ENCODE measurements at places on chromosomes 4 and X.

- no peak overlapping the region for H3K4me3 ChIP-seq
- DNase-seq, result no peak
- H3K36me3 ChIP-seq, result peaks cover 38% of the 10 kb centered on the region
- no peak overlapping the region for H3K27ac ChIP-seq
Observed at GRCh38 chr4:2338754-2339457, 77.0 kb upstream of the MXD4 start.

- no peaks in the 10 kb centered on the region for H3K4me1 ChIP-seq
- no peaks in the 10 kb centered on the region for H3K36me3 ChIP-seq
- no peak for DNase-seq
- no peak overlapping the region for H3K27ac ChIP-seq
- no peak overlapping the region for H3K4me3 ChIP-seq
Observed at GRCh38 chrX:151359931-151360871, 36.8 kb upstream of the VMA21 start.

DNA sequence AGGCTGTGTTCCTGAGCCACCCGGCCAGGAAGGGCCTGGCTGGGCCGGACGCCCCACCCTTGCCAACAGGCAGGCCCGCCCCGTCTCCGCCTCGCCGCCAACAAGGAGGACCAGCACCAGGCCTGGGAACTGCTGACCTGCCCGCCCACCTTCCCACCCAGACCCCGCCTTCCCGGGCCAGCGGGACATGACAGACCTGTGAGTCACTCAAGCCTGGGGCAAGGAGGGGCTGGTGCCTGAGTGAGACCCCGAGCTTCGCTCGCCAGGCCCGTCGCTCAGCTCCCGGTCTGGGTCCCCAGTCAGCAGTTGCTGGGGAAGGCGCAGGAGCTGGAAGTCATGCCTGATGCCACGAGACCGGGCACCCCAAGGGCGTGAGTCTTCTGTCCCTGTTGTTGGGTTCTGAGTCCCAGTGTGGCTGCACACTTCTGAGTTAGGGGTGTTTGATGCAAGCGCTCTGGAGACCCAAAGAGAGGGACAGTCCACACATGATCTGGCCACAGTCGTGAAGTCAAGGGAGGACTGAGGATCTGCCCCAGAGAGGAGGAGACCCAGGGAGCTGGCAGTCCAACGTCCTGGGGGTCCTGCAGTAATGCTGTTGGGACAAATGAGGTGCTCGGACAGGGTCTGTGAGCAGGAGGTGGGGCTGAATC, at the start of gene DNASE1L1:
DNASE1L1 (minus strand) TSS at position 33 of the 650 bp plus-strand sequence. CDS start 3,686 bp downstream, outside the sequence.
- H3K4me1 ChIP-seq, result peaks cover 26% of the 10 kb centered on the region
- H3K27ac ChIP-seq, result peak within 1 kb of the TSS; percentile 81
- no peaks in the 10 kb centered on the region for H3K27me3 ChIP-seq
- DNase-seq, result peak; percentile 87

DNA sequence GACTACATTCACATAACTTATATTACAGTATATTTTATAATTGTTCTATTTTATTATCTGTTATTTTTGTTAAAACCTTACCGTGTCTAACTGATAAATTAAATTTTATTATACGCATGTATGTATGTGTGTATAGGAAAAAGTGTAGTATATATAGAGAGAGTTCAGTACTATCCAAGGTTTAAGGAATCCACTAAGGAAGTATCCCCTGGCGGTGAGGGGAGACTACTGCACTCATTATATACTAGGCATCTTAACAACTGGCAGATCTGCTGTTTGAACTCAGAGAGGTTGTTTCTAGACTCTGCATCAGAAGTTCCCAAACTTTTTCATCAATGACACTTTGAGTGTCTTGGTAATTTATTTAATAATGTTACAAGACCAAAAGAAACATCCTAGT, 70.9 kb downstream of the NDST4 start:
- H3K4me1 ChIP-seq, result no peaks in the 10 kb centered on the region
- no peaks in the 10 kb centered on the region for H3K27me3 ChIP-seq
- H3K27ac ChIP-seq, result no peak overlapping the region
- no peak overlapping the region for H3K4me3 ChIP-seq
- H3K36me3 ChIP-seq, result no peaks in the 10 kb centered on the region

DNA sequence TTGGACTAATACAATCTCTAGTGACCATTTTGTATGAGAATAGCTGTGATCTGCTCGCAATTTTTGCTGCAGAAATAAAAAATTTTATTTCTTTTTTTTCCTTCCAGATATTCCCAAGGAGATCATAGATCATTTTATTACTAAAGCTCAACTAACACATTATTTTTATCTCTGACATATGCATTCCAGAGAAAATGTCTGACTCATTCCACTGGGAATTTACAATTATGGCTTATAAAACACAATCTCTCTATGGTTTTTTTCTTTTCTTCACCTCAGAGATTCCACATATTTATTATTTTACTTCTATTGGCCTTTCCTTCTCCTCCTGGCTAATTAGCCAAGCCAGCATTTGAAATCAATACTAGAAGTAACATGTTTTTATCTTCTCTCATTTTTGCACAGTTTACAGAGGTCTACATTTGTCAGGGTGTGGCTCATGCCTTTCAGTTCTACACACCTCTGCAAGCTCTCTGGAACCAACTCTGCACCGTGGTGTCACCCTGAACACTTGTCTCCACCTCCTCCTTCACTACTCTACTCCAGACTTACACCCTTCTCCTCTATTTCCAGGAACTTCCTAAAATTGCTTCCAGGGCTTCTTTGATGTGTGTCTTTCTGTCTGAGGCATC, 59.8 kb upstream of the GPM6A start:
- DNase-seq, result no peak
- H3K27me3 ChIP-seq, result no peaks in the 10 kb centered on the region
- H3K27ac ChIP-seq, result no peak overlapping the region
- H3K4me3 ChIP-seq, result no peak overlapping the region
- H3K4me1 ChIP-seq, result no peaks in the 10 kb centered on the region

- DNase-seq, result no peak
- no peak overlapping the region for H3K4me3 ChIP-seq
- H3K27me3 ChIP-seq, result no peaks in the 10 kb centered on the region
- no peaks in the 10 kb centered on the region for H3K36me3 ChIP-seq
- no peaks in the 10 kb centered on the region for H3K4me1 ChIP-seq
Observed at GRCh38 chr4:160580581-160580980, 1477.7 kb downstream of the RAPGEF2 start.

DNA sequence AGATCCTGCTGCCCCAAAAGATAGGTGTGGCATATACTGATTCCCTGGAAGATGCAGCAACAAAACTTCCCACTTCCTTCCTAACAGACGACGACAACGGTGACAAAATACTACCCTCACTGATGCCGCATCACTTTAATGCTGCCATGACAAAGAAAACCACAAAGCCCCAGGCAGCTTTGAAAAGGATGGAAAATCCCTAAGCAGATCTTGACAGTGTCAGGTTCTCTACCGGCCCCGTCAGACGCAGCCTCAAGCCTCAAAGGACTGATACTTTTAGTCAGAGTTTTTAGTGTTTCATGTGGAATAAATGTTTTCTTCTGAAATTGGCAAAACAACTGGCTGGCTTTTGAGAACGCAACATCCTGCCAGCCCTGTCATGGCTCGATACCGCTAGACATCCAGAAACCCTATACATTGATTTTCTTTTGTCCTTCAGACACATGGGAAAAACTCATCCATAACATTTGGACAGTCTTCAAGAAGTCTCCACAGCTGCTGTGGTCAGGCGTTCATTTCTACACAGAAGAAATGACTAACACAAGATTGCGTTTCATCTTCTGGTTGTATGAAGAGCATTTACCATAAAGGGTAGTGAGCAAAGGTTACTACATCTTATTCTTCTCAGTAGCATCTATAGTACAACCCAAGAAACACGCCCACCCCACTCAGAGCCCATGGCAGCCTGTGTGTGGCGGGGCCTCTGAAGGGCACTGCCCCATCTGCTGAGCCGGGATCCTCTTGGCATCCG, 60.1 kb downstream of the GATB start:
- H3K4me1 ChIP-seq, result no peaks in the 10 kb centered on the region
- no peak overlapping the region for H3K27ac ChIP-seq
- H3K4me3 ChIP-seq, result no peak overlapping the region
- no peaks in the 10 kb centered on the region for H3K27me3 ChIP-seq
- DNase-seq, result no peak

GRCh38 chr4:189861101-189861500, 79.6 kb upstream of the FRG1 start:
- no peak overlapping the region for H3K27ac ChIP-seq
- no peaks in the 10 kb centered on the region for H3K4me1 ChIP-seq
- H3K4me3 ChIP-seq, result no peak overlapping the region

DNA sequence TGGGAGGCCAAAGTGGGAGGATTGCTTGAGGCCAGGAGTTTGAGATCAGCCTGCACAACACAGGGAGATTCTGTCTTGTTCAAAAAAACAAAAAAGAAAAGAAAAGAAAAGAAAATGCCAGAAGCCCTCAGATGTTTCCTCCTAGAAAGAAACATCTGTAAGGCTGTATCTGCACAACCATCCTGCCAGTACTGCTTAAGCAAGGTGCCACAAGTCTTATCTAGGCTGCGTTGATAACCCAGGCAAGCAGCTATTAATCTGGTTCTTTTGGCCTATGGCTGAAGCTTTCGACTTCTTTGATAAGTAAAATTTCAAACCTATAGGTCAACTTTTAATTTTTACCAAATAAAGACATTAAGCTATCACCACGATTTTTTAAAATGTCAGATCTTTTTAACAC, 3.1 kb downstream of the COX18 start:
- no peak overlapping the region for H3K27ac ChIP-seq
- H3K4me3 ChIP-seq, result no peak overlapping the region
- H3K36me3 ChIP-seq, result peaks cover 14% of the 10 kb centered on the region
- H3K4me1 ChIP-seq, result no peaks in the 10 kb centered on the region
- H3K27me3 ChIP-seq, result no peaks in the 10 kb centered on the region
- no peak for DNase-seq

DNA sequence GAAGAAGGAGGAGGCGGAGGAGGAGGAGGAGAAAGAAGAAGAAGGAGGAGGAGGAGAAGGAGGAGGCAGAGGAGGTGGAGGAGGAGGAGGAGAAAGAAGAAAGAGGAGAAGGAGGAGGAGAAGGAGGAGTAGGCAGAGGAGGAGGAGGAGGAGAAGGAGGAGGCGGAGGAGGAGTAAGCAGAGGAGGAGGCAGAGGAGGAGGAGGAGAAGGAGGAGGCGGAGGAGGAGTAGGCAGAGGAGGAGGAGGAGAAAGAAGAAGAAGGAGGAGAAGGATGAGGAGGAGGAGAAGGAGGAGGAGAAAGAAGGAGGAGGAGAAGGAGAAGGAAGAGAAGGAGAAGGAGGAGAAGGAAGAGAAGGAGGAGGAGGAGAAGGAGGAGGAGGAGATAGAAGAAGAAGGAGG, 19.9 kb downstream of the MRFAP1 start:
- no peaks in the 10 kb centered on the region for H3K27me3 ChIP-seq
- peaks cover 21% of the 10 kb centered on the region for H3K4me1 ChIP-seq
- DNase-seq, result no peak
- H3K27ac ChIP-seq, result no peak overlapping the region
- no peaks in the 10 kb centered on the region for H3K36me3 ChIP-seq
- H3K4me3 ChIP-seq, result no peak overlapping the region

- H3K27me3 ChIP-seq, result no peaks in the 10 kb centered on the region
- DNase-seq, result no peak
- no peaks in the 10 kb centered on the region for H3K36me3 ChIP-seq
- no peaks in the 10 kb centered on the region for H3K4me1 ChIP-seq
Observed at GRCh38 chr4:133823177-133823576, 378.4 kb downstream of the PABPC4L start.

DNA sequence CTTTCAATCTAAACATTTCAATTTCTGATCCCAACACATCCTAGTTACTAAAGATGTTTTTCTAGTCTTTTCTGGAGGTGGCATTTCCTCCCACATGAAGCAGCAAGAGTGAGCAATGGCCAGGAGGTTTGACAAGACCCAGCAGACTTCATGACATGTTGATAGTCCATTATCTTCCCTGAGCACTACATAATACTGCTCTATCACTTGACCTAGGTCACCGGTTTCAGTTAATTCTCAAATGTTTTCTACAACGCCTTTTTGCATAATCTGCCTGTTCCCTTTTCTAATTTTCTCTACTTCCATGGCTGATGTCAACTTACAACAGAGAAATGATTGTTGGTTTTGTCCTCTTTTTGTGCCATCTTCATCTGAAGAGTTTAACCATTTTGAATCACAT, 62.0 kb upstream of the GPRIN3 start:
- no peak overlapping the region for H3K4me3 ChIP-seq
- no peak overlapping the region for H3K27ac ChIP-seq
- no peaks in the 10 kb centered on the region for H3K27me3 ChIP-seq
- no peaks in the 10 kb centered on the region for H3K36me3 ChIP-seq
- no peak for DNase-seq

GRCh38 chrX:153304988-153305736, 16.4 kb downstream of the PNMA6F start:
- no peaks in the 10 kb centered on the region for H3K36me3 ChIP-seq
- H3K27me3 ChIP-seq, result no peaks in the 10 kb centered on the region
- no peaks in the 10 kb centered on the region for H3K4me1 ChIP-seq
- H3K27ac ChIP-seq, result no peak overlapping the region
- H3K4me3 ChIP-seq, result no peak overlapping the region

GRCh38 chr4:163806653-163807052, 312.2 kb downstream of the TMA16 start:
- H3K27me3 ChIP-seq, result no peaks in the 10 kb centered on the region
- no peak overlapping the region for H3K4me3 ChIP-seq
- H3K27ac ChIP-seq, result no peak overlapping the region
- DNase-seq, result no peak

DNA sequence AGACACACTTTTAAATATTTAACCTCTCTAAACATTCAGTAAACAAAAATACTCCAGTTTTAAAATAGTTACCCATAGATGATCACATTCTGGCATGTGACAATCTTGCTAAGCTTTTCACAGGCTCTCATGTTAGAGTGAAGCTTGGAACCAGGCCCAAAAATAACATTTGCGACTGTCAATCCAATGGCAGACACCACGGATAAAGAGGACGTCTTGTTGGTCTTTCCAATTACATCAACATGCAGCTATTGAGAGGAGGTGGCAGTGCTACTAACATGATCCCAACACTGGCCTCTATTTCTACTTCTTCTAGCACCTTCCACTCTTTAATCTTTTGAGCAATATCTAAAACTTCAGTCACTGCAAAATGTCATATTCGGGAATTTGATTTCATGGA, 970.8 kb upstream of the TENM3 start:
- DNase-seq, result no peak
- H3K4me1 ChIP-seq, result no peaks in the 10 kb centered on the region
- H3K4me3 ChIP-seq, result no peak overlapping the region

DNA sequence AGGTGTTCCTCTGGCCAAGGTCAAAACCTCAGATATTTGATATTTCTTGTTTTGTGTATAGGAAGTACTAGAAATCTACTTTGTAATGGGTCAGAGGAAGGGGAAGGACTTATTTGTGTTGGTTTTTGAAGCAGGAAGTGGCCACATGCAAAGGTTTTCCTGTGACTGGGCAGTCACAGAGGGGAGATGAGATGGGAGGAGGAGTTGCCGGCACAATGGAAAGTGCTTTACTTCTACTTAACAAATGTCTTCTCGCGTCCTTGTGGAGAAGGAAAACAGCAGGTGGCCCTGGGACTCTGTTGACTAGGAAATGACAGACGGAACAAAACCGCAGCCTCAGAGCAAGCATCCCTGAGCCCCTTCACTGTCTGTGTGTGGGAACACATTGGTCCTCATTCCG, 46.6 kb downstream of the SHROOM2 start:
- no peak overlapping the region for H3K4me3 ChIP-seq
- no peak for DNase-seq
- H3K27ac ChIP-seq, result no peak overlapping the region
- H3K27me3 ChIP-seq, result no peaks in the 10 kb centered on the region
- no peaks in the 10 kb centered on the region for H3K36me3 ChIP-seq

Measured in tibial artery (tissue), 4 donors.